NCI-H2171 (cell line): ENCODE measurements at places on chromosomes 7 and 10.

DNA sequence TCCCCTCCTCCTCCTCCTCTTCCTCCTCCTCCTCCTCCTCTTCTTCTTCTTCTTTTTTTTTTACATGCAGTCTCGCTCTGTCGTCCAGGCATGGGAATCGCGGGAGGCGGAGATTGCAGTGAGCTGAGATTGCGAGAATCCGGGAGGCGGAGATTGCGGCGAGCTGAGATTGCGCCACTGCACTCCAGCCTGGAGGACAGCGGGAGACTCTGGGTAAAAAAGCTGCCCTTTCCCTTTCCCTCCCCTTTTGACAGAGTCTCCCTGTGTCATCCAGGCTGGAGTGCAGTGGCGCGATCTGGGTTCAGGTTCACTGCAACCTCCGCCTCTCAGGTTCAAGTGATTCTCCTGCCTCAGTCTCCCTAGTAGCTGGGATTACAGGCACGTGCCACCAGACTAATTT is 168.1 kb upstream of the MALRD1 start:
- no peak for DNase-seq

GRCh38 chr10:47039562-47039913 is 128.3 kb downstream of the PTPN20 start:
- DNase-seq, result no peak

GRCh38 chr10:100774223-100774622 is 28.8 kb downstream of the PAX2 start:
- DNase-seq, result no peak

GRCh38 chr10:14571866-14572507 is 202.7 kb downstream of the FAM107B start:
- no peak for DNase-seq

GRCh38 chr7:29808075-29808801 is 1.9 kb downstream of the WIPF3 start:
- DNase-seq, result no peak

GRCh38 chr10:86306628-86307278 is 59.8 kb downstream of the GRID1 start:
- no peak for DNase-seq

- no peak for DNase-seq
Measured at GRCh38 chr10:132229834-132230556, 43.2 kb downstream of the DPYSL4 start.

DNA sequence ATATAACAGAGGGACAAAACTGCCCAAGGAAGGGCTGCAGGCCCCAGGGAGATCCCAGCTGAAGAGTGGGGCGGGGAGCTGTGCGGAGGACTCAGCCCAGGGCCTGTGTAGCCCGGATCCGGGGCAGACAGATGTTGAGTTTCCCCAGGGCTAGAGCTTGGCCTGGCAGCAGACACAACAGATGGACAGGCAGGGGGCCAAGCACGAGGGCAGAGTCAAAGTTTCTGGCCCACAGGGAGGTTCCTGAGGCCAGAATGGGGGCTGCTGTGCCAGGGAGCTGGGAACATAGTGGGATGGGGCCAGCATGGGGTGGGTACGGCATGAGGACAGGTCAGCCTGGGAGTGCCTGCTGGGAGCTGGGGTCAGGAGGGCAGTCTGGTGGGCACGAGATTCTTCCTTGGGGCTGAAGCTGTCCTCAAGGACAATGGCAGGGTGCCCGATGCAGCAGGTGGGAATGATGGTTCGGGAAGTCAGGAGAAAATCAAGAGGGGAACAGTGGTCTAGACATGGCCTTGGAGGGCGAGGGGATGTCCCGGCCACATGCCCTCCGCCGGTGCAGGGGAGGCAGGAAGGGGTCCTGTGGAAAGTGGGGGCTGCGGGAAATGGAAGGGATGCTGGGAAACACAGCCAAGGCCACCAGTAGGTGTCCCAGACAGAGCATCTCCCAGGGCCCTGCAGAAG is 519.1 kb upstream of the FOXK1 start:
- no peak for DNase-seq

- DNase-seq, result no peak
Measured at GRCh38 chr10:104501864-104502579, 139.1 kb upstream of the SORCS3 start.

DNA sequence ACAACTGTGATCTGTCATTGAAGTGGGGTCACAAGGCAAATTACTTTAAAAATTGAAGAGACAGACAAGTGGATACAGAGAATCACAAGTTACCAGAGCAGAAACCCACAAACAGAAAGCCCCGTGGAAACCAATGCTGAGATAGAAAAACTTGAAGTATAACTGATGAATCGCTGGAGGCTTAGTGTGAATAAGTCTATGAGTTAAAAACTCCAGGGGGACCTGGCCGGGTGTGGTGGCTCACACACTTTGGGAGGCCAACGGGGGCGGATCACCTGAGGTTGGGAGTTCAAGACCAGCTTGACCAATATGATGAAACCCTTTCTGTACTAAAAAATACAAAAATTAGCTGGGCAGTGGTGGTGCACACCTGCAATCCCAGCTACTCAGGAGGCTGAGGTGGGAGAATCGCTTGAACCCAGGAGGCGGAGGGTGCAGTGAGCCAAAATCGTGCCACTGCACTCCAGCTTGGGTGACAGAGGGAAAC is 69.7 kb upstream of the ZNRF2 start:
- DNase-seq, result no peak

DNA sequence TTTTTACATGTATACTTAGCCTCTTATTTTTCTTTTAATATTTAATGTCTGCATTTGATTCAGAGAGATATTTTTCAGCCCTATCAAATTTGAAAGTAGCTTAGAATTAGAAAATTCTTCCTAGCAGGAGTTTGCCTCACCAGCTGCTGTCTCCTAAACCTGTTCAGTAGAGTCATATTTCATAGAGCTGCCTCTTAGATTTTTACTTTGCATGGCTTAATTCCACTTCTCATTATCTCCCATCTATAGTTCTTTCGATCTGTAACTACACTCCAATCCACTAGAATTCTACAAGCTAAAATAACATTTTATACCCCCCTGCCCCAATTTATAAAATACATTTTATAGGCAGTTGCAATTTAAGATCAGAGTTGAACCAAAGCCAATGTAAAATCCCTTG is 227.0 kb downstream of the ANK3 start:
- DNase-seq, result peak; percentile 39

- DNase-seq, result no peak
Measured at GRCh38 chr10:122854648-122855047, 9.0 kb upstream of the CUZD1 start.

DNA sequence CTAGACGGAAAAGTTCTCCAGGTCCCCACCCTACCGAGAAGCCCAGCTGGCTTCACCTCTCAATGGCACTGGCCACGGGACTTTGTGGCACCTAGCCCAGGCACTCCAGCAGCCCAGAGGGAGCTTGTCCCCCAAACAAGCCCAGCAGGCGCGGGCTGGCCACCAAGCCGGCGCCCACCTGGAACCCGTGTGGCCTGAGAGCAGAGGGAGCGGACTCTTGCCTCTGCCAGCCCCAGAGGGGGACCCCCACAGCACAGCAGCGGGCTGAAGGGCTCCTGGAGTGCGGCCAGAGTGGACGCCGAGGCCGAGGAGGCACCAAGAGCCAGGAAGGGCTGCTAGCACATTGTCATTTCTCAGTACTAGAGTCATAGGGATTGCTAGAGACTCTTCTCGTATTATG is 671.4 kb downstream of the CNTNAP2 start:
- DNase-seq, result no peak

DNA sequence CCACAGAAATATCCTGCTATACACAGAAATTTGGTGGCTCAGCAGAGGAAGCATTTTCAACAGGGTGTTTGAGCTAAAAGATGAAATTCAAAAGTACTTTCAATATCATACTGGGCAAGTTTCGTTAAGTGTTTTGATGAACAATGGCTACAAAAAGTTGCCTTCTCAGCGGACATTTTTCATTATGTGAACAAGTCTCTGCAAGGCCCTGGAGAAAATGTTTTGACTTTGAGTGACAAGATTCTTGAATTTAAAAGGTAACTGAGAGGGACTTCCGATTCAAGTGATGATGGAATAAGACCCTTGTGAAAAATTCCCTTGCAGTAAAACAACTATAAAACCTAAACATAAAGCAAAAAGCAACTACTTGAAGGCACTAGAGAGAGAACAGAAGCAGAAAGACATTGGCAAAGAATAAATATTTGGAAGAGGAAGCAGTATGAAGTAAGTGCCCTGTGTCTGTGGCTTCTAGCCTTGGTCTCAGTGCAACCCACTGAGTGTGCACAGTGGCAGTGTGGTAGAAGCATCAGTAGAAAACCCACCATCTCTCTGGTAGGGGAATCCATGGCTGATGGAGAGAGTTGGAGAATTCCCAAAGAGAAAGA is 62.5 kb upstream of the NAMPT start:
- DNase-seq, result no peak

- DNase-seq, result no peak
Measured at GRCh38 chr7:113113912-113114311, 4.4 kb downstream of the SMIM30 start.

DNA sequence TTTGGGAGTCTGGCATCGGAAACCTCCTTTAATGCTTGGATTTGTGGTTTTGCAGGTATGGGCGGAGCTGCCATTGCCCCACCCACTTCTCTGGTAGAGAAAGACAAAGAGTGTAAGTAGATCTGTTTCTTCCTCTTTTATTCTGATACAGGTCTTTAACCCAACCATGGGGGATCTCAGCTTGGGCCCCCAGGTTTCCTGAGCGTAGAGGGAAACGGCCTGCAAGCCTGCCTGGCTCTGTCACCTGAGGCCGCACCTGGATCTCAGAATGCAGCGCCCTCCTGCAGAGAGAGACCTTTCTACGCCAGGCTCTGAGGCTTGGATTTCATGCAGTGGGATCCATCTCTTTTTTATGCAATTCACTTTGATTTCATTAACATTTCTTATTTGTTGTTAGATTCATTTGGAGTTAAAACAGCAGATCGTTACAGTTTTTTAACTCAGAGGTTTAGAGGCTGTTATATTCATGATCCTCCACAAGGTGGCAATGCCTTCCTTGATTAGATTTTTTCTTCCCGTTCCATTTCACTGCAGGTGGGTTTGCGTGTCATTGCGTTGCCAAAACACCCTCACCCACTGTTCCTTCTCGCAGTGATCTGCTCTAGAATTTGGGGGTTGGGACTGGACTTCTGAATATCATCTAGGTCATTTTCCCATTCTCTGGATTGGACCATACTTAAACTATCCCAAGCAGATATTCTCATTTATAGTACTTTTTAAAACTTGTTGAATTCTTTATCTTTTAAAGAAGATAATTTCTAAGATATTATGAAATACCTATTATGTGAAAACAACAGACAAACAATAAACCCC is 20.0 kb downstream of the RBM17 start:
- DNase-seq, result no peak

DNA sequence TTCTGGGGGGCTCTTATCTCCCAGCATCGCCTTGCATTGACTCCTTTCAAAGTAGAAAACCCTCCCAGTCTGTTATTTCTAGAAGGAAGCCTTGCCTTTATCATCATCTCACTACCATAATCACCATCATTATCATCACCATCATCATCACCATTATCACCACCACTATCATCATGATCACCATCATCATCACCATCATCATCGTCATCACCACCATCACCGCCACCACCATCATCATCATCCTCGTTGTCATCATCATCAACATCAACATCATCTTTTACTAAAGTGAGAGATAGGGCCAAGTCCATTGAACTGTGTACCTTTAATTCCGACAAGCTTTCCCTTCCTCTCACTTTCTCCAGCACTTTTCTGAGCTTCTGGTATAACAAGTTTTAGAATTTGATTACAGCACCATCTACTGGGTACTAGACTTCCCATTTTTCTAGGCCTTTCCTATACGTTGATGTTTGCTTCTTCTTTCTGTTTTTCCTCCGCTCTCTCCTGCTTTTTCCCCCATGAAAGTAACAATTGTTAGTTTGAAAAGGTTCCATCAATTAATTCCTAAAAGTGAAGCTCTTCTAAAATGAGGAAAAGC is 226.4 kb downstream of the BUB3 start:
- no peak for DNase-seq

GRCh38 chr7:74101061-74101681 is 17.6 kb downstream of the LIMK1 start:
- no peak for DNase-seq

GRCh38 chr7:14021069-14021468 is 31.6 kb upstream of the ETV1 start:
- DNase-seq, result no peak

DNA sequence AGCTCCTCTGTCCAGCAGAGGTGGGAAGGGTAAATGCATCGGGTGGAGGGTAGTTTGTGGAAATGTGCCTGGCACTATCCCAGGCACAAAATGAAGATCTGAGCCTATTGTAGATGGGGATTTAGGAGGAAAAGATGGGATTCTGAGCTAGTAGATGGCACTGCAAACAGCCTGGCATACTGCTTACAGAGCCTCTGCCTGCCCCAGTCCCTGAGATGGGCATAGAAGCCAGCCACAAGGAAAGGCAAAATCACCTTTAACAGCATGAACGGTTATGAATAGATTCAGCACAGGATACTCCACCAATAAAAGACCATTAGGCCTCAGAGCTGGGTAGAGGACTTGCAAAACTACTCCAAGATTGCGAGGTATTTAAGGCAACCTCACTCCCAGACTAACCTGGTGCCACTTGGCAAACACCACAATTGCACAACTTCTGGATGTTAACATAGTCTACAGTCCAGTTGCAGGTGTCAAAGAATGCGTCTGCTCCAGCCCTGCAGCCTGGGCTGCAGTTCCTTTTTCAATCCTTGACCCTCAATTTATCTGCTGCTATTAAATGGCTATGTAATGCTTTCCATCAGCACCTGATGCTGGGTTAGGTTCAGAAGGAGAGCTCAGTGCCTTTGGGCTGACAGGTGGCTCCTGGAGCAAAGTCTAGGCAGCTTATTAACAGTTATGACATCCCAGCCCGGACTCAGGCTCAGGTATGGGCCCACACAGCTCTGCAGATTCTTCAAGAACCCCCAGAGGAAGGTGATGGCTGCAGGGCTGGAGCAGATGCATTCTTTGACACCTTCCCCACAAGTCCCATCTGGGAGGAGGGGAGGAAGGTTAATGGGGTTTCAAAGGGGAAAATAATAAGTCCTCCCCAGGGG is 34.0 kb downstream of the CDHR3 start:
- DNase-seq, result no peak

GRCh38 chr10:25933653-25934608 is at the start of gene MYO3A:
TSS of gene MYO3A (plus strand) at chr10:25934229. CDS start at chr10:25952111, 17,882 bp downstream.
- DNase-seq, result no peak

GRCh38 chr7:157840174-157840913 is 503.5 kb downstream of the DNAJB6 start:
- no peak for DNase-seq

DNA sequence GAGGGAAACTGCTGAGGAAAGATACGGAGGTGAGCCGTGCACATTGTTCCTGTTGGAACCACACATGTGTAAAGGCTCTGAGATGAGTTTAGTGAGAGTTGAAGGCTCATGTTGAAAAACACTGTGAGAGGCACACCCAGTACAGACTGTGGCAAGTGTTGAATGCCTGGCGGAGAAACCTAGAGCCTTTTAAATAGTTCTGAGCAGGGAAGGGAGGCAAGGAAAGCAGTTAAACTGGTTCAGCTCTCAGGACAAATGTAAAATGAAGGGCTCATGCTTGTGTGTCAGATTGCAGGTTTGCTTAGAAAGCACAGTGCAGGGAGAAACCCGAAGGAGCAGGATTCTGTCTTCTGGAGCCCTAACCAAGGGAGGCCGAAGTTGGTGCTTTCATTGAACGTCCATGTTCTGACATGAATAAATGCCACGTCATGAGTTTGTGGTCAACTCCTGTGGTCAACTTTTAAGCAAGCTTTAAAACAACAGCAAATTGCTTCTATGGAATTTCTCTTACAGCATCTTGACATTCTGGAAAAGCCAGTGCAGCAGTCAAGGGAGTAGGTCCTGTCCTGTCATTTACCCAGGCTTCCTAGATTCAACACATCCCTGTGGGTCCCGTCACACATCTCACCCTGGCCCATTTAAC is 650.9 kb upstream of the GALNT17 start:
- no peak for DNase-seq
